Caudate nucleus (tissue), 63 donors: ENCODE measurements at places on chromosomes 11 and 22.

DNA sequence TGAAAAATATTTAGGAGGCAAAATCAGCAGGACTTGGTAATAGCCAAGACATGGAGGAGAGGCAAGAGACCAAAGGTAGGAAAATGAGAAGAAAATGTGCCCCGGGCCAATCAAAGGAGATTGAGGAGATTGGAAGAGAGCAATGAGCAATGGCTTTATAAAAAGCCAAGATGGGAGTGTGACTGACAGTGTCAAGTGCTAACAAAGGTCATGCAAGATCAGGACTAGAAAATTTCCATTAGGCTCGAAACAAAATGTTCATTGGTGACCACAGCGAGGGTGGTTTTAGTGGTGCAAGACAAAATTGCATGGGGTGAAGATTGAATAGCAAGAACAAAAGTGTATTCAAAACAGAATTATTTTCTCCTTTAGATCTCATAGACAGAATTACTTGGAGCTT, 45.2 kb upstream of the TBCEL start:
- no peak for DNase-seq

GRCh38 chr22:47781427-47782111, 1019.1 kb downstream of the TBC1D22A start:
- DNase-seq: no peak

DNA sequence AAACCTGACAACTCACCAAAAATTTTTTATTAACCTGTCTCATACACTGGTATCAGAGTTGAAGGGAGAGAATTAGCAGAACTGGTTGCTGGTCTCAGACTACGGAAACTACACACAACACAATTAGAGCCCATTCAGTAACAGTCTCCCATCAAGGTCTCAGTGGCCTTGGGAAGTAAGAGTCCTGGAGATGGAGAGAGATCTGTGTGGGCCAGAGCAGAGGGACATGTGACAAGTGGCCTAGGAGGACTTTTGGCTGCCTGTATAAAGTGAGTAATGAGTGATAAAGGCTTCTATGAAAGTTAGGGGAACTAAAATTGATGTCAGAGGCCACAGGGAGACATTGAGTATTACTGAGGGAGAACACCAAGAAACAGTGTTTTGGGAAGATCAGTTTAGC, 58.9 kb downstream of the PARVA start:
- DNase-seq: no peak

DNA sequence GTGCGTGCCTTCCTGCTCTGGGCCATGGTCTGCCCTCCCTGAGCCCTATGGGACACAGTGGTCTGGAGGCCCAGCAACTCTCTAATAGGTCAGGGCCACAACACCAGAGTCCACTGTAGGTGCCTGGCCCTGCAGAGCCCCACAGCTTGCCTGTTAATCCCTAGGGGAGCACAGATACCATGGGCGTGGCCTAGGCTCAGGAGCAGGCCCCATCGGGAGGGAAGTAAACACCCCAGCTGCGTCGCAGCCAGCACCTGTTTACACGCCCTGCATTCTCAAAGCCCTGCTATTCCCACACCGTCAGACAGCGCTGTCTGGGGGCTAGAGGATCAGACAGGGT, 2.5 kb downstream of the KCTD17 start:
- no peak for DNase-seq
